NCI-H1092 treated with DMSO at 0.1 percent for 48 hours (cell line): ENCODE measurements at places on chromosomes 7 and 10.

- DNase-seq, result no peak
Measured at GRCh38 chr10:112302335-112302734, 19.1 kb downstream of the TECTB start.

GRCh38 chr7:45182856-45183710 lies 25.5 kb downstream of the RAMP3 start:
- DNase-seq, result no peak

DNA sequence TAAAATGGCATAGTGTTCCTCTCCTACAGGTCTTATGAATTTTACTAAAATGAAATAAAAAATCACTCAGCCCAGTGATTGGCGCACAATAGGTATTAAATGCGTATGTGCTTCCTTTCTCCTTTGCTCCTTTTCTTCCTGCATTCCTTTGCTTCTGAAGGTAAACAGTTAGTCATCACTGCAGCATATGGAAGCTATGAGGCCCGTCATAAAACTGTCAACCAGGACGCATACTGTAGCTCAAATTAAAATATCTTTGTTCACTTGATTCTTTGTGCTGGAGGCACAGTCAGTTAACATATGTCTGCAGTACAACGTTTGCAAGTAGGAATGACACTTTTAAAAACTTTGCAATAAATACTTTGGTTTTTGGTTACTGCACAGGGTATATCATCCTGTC lies 374.7 kb downstream of the TCERG1L start:
- DNase-seq, result no peak

DNA sequence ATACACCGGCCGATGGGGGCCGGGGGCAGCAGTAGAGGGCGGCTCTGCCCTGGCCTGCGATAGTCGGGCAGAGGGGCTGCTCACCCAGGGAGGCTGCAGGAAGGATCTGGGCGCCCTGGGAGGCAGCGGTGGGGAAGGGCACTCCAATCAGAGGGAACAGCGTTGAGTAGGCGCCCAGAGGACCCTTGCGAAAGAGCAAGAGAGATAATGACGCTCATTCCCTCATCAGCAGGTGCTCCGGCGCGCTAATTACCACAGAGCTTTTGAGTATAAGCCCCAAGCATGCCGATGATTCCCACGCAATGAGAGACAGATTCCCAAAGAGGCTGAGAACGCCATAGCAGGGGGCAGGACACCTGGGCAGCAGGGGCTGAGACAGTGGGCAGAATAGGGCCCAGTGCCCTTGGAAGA lies 215.3 kb downstream of the MAD1L1 start:
- DNase-seq, result no peak

GRCh38 chr10:106565546-106565945 lies 599.0 kb downstream of the SORCS1 start:
- no peak for DNase-seq

- peak; percentile 75 for DNase-seq
Measured at GRCh38 chr7:31735991-31736982, 49.3 kb downstream of the PPP1R17 start.

GRCh38 chr7:20296444-20296843 lies 34.3 kb upstream of the ITGB8 start:
- no peak for DNase-seq

DNA sequence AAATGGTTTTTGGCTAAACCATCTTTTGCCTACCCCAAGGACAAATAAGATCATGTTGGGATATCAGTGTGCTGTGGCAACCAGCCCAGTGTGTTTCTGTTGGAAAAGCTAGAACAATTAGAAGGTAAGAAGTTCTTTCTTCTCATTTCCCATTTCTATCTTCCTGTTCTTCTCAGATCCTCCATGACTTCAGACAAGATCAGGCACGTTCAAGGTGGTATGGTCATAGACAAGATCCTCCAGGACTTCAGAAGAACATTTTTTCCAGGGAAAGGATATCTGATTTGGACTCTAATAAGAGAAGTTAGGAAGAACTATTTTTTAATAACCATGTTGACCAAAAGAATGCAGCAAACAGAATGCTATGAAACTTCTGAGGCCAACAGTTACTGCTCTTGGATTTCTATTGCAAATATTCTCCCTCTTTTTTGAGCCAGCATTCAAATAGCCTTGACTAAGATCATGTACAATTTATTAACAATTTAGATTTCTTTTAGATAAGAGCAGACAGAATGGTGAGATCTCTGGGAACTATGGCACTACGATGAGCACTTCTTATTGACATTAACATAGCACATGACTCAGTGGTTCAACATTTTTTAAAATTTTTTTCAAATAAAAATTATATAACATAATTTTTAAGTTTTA lies 15.9 kb downstream of the HYCC1 start:
- DNase-seq, result no peak

GRCh38 chr7:138890499-138891445 lies 90.4 kb downstream of the KIAA1549 start:
- DNase-seq, result peak; percentile 51

- DNase-seq, result no peak
Measured at GRCh38 chr10:21141946-21142492, 244.9 kb upstream of the NEBL start.

DNA sequence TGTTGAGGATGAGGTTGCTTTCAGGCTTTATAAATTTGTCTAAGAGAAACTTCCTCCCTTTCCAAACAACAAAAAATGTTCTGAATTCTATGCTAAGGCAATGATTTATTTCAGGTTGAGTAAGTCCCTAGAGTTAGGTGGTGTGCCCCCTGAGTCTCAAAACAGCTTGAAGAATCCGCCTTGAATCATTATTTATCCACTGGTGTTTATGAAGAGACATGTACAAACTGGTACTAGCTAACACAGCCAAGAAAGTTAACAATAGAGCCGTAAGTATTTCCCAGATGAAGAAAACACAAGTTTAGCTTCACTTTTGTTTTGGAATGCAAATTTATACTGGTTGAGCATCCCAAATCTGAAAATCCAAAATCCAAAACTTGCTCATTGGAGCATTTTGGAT lies 66.2 kb upstream of the SRPK2 start:
- no peak for DNase-seq

DNA sequence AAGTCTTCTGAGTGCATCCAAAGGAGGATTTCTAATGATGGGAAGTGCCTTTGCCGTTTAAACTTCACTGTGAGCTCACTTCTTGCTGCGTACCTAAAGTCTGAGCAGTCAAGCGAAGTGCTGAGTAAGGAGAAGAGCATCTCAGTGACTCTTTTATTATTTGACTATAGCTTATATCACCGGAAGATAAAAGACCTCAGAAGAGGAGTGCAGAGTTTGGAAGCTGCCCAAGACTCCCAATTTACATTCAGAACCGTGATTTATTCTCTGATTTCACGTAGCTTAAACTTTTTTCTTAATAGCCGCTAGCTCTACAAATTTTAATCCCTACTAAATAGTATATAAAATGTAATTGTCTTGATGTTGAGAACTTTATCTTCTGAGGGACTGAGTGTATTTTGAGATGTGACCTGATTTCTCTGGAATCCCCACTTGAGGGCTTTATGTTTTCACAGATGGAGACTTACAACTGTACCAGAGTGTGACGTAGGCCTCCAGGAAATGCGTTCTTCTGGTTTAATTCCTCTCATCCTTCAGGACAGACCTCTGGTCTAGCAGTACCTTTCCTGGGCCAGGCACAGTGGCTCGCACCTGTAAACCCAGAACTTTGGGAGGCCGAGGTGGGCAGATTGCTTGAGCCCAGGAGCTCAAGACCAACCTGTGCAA lies 51.1 kb downstream of the CAMK1D start:
- no peak for DNase-seq

- DNase-seq, result no peak
Measured at GRCh38 chr7:121419201-121420148, 23.4 kb upstream of the FAM3C start.

- DNase-seq, result no peak
Measured at GRCh38 chr10:30546511-30546910, 83.0 kb downstream of the LYZL2 start.

DNA sequence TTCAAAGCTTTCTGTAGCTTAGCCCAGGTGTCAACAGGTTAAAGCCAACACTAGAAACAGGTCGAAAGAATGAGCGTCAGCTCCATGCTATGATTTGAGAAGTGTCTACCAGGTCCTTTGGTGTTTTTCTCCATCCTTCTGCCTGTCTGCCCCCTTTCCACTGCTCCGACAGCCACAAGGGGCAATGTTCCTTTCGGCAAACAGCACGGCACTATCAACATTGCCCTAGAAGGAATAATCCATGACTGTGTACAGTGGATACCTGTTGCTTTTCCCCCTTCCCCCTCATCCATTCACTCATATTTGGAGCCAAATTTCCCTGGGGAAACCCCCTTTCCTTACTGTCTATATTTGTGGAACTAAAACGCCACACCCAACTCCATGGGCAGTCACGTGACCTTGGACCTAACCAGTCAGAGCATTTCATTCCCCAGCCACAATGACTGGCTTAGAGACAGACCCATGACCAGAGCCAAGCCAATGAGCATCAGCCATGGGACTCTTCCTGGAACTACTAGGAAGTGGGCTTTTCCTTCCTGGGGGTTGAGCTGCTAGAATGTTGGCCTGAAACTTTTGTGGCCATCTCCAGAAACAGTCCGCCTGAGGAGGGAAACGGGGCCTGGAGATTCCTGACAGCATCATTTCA lies 51.5 kb downstream of the AFAP1L2 start:
- DNase-seq, result no peak

DNA sequence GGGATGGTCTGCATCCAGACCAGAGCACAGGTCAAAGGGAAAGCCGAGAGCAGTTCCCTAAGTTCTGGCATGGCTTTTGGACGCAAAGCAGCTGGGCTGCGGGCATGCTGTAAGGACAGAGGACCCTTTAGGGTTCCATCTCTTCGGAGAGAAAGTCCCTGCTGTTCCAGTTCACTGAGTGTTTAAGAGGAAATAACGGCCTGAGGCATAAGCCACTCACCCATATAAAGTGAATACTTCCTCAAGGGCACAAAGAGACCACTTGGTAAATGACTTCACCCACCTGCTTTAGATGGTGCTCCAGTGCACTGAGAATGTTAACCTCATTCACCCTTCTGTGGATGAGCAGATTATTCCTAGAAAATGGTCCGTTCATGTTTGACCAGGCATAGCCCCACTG lies 586.7 kb upstream of the GALNT17 start:
- no peak for DNase-seq

GRCh38 chr10:49174261-49174925 lies 13.8 kb downstream of the TMEM273 start:
- DNase-seq, result no peak

GRCh38 chr10:129850790-129851189 lies 113.3 kb downstream of the EBF3 start:
- no peak for DNase-seq

- peak; percentile 35 for DNase-seq
Measured at GRCh38 chr10:93566435-93567276, at the start of gene FFAR4. FFAR4 (plus strand) TSS chr10:93566665; CDS start chr10:93566721, 56 bp downstream.

- DNase-seq, result no peak
Measured at GRCh38 chr10:126538439-126539135, 131.9 kb downstream of the C10orf90 start.

GRCh38 chr7:128074336-128074735 lies 43.1 kb upstream of the LRRC4 start:
- DNase-seq, result no peak

GRCh38 chr10:49242604-49243003 lies 54.4 kb upstream of the TMEM273 start:
- DNase-seq, result peak; percentile 4

GRCh38 chr7:36707898-36708297 lies 16.4 kb downstream of the AOAH start:
- DNase-seq, result no peak

DNA sequence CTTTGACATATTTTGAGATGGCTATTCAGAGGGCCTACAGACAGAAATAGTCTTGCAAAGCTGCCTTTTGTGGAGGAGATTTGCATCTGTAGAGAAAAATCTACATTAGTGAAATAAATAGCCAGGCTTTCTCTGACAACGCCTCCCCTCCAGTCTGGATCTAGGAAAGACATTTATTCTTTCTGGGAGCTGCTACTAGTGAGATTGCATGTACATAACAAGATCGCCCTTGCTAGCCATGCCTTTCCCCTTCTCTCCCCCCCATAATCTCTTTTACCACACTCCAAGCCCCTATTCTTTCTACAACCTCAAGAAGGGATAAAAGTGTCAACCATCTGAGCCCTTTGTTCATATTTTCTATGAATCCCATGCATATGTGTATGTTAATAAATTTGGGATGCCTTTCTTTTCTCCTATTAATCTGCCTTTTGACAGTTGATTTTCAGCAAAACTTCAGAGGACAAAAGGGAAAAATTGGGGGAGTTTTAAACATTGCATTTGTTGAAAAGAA lies 194.2 kb downstream of the SNX13 start:
- no peak for DNase-seq

DNA sequence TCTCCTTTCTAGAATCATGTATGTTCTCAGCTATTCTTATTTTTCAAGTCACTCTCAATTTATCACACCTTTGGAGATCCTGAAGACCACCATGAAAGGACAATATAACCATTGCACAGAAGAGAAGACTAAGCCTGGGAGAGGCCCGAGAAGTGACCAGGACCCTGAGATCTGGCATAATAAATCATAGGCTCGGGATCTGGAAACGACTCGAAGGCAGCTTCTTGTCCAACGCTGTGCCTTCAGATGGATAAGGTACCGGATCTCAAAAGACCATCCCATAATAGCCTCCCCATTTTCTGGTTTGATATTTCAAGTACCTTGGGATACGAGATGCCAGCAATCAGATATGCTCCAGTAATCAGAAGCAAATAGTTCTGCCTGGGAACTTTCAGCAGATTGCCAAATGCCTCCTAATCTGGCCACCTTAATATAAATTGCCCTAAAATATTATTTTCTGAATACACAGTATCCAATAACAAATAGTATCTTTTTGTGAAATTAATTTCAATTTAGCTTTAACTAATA lies 179.2 kb upstream of the ZMIZ1 start:
- DNase-seq, result peak; percentile 4

GRCh38 chr10:49168831-49169500 lies 19.2 kb downstream of the TMEM273 start:
- no peak for DNase-seq

DNA sequence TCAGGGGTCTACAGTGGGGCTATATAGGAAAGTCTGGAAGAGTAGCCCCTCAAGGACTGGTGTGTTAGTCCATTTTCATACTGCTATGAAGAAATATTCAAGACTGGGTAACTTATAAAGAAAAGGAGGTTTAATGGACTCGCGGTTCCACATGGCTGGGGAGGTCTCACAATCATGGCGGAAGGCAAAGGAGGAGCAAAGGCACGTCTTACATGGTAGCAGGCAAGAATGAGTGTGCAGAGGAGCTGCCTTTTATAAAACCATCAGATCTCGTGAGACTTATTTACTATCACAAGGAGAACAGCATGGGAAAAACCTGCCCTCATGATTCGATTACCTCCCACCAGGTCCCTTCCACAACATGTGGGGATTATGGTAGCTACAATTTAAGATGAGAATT lies 3.0 kb downstream of the FKBP14 start:
- DNase-seq, result no peak

GRCh38 chr10:124639646-124640045 lies 104.5 kb downstream of the FAM53B start:
- no peak for DNase-seq

DNA sequence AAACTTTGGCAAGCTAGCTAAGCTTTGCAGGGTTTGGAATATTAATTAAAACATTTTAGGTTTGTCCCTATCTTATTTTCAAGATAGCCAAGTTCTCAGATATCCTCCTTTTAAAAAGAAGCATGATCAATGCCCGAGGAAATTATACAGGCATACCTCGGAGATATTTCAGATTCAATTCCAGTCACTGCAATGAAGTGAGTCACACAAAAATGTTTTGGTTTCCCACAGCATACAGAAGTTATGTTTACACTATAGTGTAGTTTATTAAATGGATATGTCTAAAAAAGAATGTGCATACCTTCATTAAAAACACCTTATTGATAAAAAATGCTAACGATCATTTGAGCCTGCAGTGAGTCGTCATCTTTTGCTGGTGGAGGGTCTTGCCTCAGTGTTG lies 382.9 kb upstream of the NPVF start:
- no peak for DNase-seq
